ENCODE measurements at places on chromosomes 6 and 20.

DNA sequence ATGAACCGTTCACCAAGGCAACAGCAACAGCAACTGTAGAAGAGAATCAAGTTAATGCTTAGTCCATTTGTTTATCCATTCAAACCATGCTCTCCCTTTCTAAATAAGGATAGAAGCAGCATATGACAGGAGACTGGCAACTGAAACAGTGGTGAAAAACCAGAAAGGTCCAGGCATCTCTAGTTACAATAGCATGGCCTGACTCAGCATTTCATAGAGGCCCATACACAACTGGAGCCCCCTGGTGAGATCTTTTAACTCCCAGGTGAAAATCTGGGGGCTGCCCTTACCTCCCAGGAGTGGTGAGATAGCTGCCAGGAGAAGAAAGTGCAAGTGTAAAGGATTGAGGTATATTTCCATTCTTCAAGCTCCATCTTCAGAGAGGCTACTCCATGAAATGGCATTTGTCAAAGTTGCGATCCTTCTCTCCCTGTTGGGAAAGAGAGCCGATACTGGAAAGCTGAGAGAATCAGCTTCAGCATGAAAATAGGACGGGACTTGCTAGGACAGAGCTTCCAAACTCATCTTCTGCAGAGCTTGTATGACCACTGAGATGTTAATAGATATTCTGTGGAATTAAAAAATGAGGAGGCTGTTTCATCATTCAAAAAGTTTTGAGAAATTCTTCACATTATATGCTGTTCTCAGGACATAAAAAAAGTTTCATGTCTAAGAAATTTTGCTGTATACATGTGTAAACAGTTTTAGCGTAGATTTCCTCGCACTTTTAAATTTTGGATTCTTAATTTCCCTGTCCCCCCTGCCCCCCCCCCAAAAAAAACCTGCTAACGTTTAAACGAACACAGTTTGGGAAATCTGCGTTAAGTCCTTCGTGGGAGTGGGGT lies 10.9 kb upstream of the SLC2A12 start:
- H3K4me1 ChIP-seq, result peaks cover 13% of the 10 kb centered on the region
- no peaks in the 10 kb centered on the region for H3K27me3 ChIP-seq
- H3K27ac ChIP-seq, result no peak overlapping the region
- no peak for DNase-seq
- no peaks in the 10 kb centered on the region for H3K36me3 ChIP-seq

DNA sequence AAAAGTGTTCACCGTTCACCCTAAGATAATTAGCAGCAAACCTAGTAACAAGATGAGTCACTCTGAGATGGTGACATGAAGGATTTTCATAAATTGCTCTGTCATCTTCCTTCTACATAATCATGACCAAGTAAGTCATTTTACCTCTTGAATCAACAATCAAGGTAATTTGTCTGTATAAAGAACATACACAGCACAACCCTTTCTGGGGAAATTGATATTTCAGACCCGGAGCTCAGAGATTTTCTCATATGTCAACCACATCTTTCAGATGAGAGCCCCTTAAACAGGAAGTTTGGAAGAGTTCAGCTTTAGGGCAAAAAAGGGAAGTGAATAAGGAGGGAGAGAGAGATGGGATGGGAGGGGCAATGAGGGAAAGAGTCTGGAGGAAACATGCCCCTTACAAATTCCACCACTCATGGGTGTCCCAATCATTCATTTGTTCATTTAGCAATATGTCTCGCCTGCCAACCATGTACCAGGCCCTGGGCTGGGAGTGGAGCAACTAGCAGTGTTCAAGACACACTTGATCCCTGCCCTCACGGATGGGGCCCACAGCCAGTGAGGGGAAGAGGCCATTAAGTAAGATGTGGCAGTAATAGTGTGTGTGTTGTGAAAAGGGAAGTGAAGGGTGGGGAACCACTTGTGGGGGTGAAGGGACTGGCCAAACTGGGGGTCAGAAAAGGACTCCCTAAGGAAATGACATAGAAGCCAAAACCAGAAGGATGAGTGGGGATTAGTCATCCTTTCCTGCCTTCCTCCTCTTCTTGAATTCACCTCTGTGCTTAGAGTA lies 190.9 kb downstream of the MAFB start:
- H3K36me3 ChIP-seq, result no peaks in the 10 kb centered on the region
- no peak for DNase-seq
- H3K4me3 ChIP-seq, result no peak overlapping the region
- no peaks in the 10 kb centered on the region for H3K27me3 ChIP-seq

DNA sequence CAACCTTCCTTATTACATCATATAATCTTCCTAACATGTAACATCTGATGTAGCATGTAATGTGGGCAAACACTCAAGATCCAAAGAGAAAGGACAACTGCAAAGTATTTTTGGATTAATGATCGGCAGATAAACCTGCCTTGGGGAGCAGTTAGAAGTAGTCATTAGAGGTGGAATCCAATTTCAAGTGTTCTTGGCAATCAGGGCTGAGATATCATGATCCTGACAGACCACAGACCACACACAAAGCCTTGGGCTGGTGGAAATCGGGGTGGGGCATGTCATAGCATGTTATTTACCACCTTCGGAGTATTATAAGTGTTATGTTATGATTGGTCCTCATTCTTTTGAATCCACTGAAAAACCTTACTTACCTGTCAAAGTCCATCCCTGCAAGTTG lies 16.3 kb downstream of the NCOA5 start:
- H3K4me1 ChIP-seq, result no peaks in the 10 kb centered on the region
- no peaks in the 10 kb centered on the region for H3K27me3 ChIP-seq
- H3K4me3 ChIP-seq, result no peak overlapping the region
- DNase-seq, result no peak
- no peak overlapping the region for H3K27ac ChIP-seq

GRCh38 chr6:20629509-20629908 lies 95.3 kb downstream of the CDKAL1 start:
- H3K27ac ChIP-seq, result no peak overlapping the region
- no peak overlapping the region for H3K4me3 ChIP-seq
- no peaks in the 10 kb centered on the region for H3K27me3 ChIP-seq
- H3K4me1 ChIP-seq, result peaks cover 14% of the 10 kb centered on the region
- H3K36me3 ChIP-seq, result no peaks in the 10 kb centered on the region

DNA sequence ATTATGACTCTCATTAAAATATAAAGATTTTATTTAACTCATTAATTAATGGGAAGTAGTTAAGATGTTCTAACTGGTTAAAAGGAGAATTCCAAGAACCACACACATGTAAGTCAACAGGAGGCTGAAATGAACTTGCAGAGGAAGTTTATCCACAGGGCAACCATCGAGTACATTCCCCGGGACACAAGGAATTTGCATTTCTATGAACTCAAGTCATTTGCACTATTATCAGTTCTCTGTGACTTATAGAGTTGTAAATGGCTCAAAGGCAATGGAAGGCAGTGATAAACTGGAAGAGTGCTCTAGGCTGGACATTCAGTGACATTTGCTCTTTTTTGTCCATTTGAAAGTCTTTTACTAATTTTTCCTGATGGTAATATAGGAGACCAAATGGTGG lies 97.4 kb downstream of the SNX5 start:
- no peaks in the 10 kb centered on the region for H3K36me3 ChIP-seq
- no peak overlapping the region for H3K27ac ChIP-seq
- DNase-seq, result no peak
- no peak overlapping the region for H3K4me3 ChIP-seq
- peaks cover 18% of the 10 kb centered on the region for H3K27me3 ChIP-seq

DNA sequence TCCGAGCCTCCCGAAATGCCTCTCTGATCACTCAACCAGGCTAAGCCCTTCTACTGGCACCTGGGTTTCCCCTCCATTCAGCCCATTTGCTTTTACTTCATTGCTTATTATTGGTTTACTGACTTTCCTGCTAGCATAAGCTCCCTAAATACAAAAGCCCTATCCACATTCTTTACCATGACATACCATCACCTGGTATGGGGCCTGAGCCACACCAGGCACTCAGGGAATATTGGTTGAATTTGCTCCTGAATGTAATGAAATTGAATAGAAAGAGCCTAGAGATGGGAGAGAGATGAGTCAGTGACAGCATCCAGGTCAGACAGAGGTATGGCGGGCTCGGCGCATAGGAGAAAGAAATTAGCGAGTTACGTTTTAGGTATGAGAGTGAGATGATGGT lies 120.0 kb downstream of the CD164 start:
- no peak overlapping the region for H3K27ac ChIP-seq
- no peaks in the 10 kb centered on the region for H3K4me1 ChIP-seq
- no peaks in the 10 kb centered on the region for H3K36me3 ChIP-seq
- H3K4me3 ChIP-seq, result no peak overlapping the region
- no peak for DNase-seq

GRCh38 chr6:16849280-16849987 lies 88.2 kb upstream of the ATXN1 start:
- no peaks in the 10 kb centered on the region for H3K36me3 ChIP-seq
- peak overlapping the region; percentile 43 for H3K4me3 ChIP-seq
- H3K4me1 ChIP-seq, result peaks cover 56% of the 10 kb centered on the region
- DNase-seq, result peak; percentile 92
- no peaks in the 10 kb centered on the region for H3K27me3 ChIP-seq

DNA sequence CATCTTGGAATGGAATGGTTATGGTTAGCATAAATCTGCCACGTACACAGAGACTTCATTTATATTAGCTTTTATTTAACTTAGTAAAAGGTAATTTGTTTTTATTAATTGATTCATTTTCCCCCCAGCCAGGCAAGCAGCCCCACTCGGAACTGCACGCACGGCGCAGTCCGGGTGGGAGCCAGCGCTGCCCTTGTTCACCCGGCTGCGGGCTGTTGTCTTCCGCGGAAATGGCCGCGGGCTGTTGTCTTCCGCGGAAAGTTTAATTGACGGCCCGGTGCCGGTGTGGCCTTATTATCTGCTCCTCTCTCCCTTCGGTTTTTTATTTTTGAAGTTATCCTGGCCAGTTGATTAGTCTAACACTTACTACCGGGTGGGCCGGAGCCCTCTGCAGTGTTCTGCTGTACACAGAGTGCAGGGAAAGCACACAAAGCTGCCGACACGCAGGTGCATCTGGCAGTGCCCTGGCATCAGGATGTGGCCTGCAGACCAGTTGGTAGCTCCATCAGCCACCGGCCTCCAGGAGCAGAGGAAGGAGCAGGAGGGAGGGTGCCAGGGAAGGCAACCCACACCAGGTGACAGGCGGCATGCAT lies 270.5 kb downstream of the CDH4 start:
- H3K36me3 ChIP-seq, result no peaks in the 10 kb centered on the region
- DNase-seq, result no peak
- no peak overlapping the region for H3K27ac ChIP-seq
- peaks cover 100% of the 10 kb centered on the region for H3K27me3 ChIP-seq
- no peak overlapping the region for H3K4me3 ChIP-seq

DNA sequence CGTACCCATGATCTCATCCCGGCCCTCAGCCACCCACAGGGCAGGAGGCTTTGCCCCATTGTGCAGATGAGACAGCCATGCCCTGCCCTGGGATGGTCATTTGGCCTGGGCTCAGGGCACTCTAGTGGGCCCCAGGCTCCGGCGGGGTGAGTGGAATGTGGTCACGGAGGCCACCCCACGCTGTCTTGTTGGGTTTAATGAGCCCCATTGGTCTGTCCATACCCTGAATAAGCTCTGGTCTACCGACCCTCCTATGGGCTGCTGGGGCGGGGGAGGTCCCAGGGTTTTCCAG lies 50.6 kb downstream of the FGD2 start:
- H3K36me3 ChIP-seq, result no peaks in the 10 kb centered on the region
- no peaks in the 10 kb centered on the region for H3K27me3 ChIP-seq
- H3K4me1 ChIP-seq, result peaks cover 86% of the 10 kb centered on the region
- H3K4me3 ChIP-seq, result peak overlapping the region; percentile 48
- H3K27ac ChIP-seq, result peak overlapping the region; percentile 100
- DNase-seq, result no peak

DNA sequence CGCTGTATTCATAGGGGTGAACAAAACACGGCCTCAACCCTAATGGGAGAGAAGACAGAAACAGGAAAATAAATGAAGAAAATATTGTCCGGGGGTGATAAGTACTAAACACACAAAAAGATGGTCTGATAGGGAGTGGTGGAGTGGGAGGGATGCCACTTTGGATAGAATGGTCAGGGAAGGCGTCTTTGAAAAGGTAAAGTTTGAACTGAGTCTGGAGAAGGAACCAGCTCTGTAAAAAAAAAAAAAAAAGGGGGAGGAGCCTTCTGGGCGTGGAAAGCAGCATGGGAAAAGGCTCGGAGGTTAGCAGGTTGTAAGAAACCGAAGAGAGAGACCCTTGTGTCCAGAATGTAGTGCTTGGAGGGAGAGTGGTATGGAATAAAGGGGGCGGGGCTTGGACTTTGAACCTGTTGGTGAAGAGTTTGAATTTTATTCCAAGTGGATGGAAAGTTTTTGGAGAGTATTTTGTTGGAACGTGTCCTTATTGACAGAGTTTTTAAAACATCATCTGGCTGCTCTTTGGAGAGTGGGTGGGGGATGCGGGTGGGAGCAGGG lies 1.8 kb downstream of the CHMP4B start:
- peaks cover 42% of the 10 kb centered on the region for H3K4me1 ChIP-seq
- H3K27ac ChIP-seq, result peak overlapping the region; percentile 94
- peak overlapping the region; percentile 84 for H3K4me3 ChIP-seq
- H3K36me3 ChIP-seq, result peaks cover 27% of the 10 kb centered on the region

- no peak for DNase-seq
- H3K27ac ChIP-seq, result no peak overlapping the region
- H3K4me3 ChIP-seq, result no peak overlapping the region
- no peaks in the 10 kb centered on the region for H3K36me3 ChIP-seq
These were observed 35.1 kb upstream of the ARMH2 start for GRCh38 chr6:24833711-24834386.

GRCh38 chr20:23396950-23397627 lies 24.2 kb downstream of the NAPB start:
- no peak for DNase-seq
- no peaks in the 10 kb centered on the region for H3K36me3 ChIP-seq
- H3K27ac ChIP-seq, result no peak overlapping the region
- no peaks in the 10 kb centered on the region for H3K4me1 ChIP-seq
- H3K4me3 ChIP-seq, result no peak overlapping the region

- DNase-seq, result no peak
- no peak overlapping the region for H3K4me3 ChIP-seq
- H3K36me3 ChIP-seq, result no peaks in the 10 kb centered on the region
- H3K4me1 ChIP-seq, result no peaks in the 10 kb centered on the region
- no peak overlapping the region for H3K27ac ChIP-seq
These were observed 92.4 kb downstream of the PRND start for GRCh38 chr20:4813863-4814695.

GRCh38 chr20:1215386-1216170 lies 10.3 kb upstream of the RAD21L1 start:
- DNase-seq, result no peak
- H3K27me3 ChIP-seq, result peaks cover 65% of the 10 kb centered on the region
- no peaks in the 10 kb centered on the region for H3K36me3 ChIP-seq
- H3K4me3 ChIP-seq, result no peak overlapping the region
- no peaks in the 10 kb centered on the region for H3K4me1 ChIP-seq

DNA sequence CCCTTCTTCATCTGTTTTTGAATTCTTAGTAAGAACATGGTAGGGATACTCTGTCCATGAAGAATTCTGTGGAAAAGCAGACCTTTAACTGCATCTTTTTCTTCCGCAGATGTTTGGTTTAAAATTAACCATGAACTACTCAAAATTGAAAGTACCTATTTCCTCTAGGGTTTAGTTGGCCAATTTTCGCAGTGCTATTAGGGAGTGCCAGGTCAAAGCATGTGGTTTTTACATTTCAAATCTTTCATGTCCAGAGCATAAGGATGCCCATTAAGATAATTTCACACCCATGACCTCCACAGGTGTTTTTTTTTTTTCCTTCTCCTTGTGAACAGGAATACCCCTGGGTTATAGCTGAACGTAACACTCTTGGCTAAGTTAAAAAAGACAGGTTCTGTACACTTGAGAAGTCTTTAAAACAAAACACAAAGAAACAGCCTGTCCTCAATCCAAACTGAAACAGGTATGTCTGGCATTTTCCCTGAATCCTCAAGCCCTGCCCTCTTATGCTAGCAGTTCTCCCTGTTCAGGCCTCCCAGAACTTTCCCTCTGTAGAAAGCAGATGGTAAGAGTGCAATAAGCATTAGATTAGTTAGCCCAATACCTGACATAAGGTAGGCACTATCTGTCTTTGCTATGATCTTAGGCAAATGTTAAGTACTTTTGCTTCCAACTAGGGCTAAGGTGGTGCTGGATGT lies 67.1 kb downstream of the ELOVL5 start:
- H3K27me3 ChIP-seq, result no peaks in the 10 kb centered on the region
- no peak for DNase-seq
- peaks cover 4% of the 10 kb centered on the region for H3K36me3 ChIP-seq
- no peak overlapping the region for H3K4me3 ChIP-seq

Data from PC-9 (cell line).